ENCODE measurements at places on chromosomes 5 and 9.

GRCh38 chr5:76583163-76584047 lies 39.8 kb downstream of the F2RL2 start:
- DNase-seq: no peak

DNA sequence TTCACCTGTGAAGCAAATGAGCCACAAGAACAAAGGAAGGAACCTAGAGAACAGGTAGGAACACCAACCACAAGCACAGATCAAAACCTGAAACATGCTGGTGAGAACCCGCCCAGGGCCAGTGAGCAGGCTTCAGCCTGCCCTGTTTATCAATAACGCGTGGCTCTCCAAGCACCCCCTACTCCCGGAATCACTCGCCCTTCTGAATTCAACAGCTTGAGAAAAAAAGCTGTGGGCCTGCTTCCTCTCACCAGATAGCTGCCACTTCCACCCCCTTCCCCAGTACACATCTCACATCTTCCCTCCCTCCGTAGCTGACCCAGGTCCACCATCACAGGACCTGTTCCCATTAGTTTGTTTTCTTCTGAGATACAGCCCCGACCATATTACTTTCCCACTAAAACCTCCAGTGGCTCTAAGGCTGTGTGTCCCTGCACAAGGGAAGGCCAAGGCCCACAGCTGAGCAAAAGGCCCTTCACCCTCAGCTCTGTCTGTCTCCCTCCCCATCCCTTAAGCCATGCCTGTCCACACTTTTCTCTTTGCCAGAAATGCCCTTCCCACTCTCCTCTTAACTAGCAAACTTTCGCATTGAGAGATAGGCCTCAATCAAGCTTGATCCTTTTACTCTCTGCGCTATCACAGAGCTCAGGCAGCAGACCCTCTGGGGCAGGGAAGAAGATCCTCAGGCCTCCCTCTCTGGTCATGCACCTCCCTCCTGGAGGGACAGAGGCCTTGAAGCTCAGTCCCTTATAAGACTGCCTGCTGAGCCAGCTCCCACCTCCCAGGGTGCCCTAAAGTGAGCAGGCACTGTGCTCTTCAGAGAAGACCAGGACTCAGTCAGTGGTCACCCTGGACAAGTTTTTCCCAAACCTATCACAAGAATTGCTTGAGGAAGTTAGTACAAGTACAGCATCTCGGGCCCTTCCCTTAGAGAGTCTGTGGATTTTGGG lies 30.1 kb downstream of the B4GALT1 start:
- DNase-seq: no peak

GRCh38 chr5:124724357-124725039 lies 21.9 kb downstream of the ZNF608 start:
- DNase-seq: no peak

- no peak for DNase-seq
These were observed 28.0 kb upstream of the IRX2 start for GRCh38 chr5:2779459-2779858.

DNA sequence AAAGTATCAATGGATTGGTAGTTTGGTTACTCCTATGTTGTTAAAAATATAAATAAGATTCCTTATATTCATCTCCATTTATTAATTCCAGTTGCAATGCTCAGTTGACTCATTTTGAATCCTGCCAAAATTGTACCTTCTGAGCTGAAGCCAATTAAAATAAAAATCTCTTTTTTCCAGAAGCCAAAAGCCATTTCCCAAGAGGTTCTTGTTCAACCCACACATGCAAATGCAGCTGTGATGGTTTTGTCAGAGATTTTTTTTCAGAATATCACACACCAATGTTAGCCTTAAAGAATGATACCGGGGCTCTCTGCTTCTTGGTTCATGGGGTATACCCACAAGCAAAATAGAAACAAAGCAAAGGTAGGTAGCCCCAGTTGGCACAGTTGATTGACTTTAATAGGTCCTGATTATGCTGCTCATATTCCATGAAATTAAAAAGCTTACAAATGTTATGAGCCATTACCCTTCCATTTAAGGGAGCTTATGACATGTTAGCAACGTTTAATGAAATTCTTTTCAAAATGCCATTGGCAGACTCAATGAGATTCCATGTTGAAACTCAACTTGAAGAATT lies 208.0 kb downstream of the SGCD start:
- DNase-seq: no peak

GRCh38 chr5:7657153-7657552 lies 193.8 kb downstream of the CFAP90 start:
- DNase-seq: no peak

- DNase-seq: peak; percentile 21
These were observed 51.6 kb downstream of the AHRR start for GRCh38 chr5:372996-373709.

- DNase-seq: no peak
These were observed 52.1 kb upstream of the TYRP1 start for GRCh38 chr9:12640866-12641636.

Measured in upper lobe of left lung (tissue), 6 donors.